NCI-H1417 (cell line): ENCODE measurements at places on chromosomes 16 and 17.

DNA sequence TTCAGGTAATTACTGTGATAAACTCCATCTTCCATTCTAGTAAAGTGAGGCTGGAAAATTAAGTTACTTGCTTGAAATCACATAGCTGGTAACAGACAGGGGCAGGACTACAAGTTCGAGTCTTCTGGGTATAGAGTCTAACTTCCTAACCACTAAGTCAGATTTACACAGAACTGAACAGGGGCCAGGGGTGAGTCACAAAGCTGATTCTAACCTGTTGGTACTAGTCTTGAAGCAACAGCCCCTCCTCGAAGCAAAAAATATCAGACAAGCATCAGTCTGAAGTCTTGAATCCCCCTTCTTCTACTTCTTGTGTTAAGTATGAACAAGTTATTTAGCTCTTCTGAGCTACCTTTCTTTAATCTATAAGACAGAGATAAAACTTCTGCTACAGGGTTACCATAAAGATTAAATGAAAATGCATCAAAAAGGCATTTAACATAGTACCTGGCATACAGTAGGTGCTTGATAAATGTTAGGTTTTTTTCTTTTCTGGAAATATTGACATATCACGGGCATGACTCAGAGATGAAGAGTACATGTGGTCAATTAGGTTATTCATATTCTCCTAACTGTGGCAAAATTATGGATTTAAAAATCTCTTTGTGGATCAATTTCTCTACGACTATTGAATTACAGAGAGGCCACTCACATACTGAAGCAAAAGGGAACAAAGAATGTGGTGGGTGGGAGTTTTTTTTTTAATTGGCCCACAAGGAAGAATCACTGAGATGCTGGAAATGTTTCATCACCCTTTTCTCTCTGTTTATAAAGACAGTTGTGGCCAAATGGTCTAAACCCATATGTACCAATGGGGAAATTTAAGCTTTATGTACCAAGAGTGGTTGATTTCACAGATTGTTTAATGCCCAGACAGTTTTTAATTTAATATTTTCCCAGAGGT, 266.9 kb upstream of the DYNLRB2 start:
- DNase-seq, result no peak

GRCh38 chr17:65155622-65156021, 18.5 kb downstream of the RGS9 start:
- DNase-seq, result no peak

DNA sequence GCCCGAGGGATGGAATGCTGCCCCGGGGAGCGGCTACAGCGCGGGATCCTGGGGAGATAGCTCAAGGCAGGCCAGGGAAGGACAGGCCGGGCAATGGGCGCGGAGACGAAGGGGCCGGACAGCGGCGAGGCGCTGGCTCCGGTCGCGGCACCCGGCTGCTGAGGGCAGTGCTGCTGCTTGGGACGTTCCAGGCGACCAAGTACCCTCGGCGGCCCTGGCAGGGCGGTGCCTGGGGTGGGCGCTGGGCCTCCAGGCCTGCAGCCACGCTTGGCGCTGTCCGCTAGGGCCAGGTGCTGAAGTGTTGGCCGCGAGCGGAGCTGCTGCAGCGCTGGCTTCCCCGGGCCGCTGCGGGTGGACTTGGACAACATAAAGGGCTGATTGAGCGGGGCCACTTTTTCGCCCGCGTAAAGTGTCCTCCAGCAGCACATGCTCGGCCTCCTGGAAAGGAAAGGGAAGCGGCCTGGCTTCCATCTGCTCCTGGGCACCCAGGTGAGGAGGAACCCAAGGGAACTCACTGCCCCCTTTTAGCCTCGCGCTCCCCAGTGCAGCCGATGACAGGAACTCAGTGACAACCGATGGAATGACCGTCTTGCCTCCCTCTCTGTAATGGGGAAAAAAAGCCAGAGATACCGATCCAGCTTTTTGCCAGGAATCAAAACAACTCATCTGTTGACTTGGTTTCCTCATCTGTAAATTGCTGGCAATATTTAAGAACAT, 23.7 kb downstream of the CLEC3A start:
- no peak for DNase-seq

DNA sequence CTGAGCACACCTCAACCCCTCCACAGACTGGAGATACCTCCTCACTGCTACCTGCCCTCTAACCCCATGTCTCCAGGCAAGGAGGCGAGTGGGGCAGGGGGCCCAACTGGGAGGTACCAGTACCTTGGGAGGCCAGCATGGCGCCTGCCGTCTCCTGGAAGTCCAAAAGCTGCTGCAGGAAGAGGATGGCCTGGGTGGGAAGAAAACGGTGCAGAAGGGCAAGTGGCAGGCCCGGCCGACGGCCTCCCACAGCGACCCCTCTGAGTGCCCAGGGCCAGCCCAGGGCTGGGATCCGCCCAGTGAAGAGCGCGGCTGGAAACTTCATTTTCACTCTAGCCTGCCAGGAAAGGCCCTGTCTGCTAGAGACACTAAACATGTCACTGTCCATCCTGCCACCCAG, 8.5 kb downstream of the ZACN start:
- no peak for DNase-seq

- no peak for DNase-seq
These were observed 3.2 kb downstream of the SHBG start for GRCh38 chr17:7633093-7633492.

DNA sequence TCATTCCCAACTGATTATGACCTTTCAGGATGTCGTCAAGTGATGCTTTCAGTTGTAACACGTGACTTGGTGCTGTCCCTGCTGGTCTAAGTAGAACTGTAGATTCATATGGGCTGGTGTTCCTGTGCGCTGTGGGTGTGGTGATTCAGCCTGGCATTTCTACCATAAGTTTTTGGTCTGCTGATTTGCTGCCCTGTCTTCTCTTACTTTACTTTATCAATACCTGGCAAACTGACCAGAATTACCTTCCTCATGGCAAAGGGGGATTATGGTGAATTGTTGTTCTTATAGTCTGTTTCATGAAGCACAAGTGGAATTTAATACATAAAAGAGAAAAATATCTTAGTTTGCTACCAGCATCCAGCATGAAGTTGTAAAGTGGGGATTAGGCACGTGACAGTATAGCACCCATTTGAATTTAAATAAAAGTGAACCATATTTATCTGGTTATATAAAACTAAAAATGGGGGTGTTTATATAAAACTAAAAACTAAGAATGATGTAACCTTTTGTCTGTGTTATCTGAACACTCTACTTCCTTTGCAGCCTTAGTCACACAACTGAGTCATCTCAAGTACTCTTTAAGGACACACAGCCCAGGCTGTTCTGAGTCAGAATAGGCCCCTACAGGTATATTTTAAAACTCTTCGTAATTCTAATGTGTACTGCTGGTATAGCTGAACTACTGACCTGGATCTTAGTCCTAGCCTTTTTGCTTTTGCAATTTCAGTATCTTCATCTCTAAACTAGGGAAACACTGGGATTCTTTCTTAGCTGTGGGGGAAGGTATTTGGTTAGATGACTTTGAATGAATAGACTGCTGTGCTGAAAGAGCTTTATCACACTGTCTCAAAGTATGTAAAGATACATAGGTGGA, 28.3 kb downstream of the TTC19 start:
- no peak for DNase-seq

- peak; percentile 14 for DNase-seq
These were observed 21.9 kb downstream of the ADORA2B start for GRCh38 chr17:15966879-15967248.

- no peak for DNase-seq
These were observed 232.1 kb downstream of the MRTFB start for GRCh38 chr16:14303182-14303618.

- DNase-seq, result peak; percentile 17
These were observed 34.2 kb downstream of the RMI2 start for GRCh38 chr16:11379420-11379819.

DNA sequence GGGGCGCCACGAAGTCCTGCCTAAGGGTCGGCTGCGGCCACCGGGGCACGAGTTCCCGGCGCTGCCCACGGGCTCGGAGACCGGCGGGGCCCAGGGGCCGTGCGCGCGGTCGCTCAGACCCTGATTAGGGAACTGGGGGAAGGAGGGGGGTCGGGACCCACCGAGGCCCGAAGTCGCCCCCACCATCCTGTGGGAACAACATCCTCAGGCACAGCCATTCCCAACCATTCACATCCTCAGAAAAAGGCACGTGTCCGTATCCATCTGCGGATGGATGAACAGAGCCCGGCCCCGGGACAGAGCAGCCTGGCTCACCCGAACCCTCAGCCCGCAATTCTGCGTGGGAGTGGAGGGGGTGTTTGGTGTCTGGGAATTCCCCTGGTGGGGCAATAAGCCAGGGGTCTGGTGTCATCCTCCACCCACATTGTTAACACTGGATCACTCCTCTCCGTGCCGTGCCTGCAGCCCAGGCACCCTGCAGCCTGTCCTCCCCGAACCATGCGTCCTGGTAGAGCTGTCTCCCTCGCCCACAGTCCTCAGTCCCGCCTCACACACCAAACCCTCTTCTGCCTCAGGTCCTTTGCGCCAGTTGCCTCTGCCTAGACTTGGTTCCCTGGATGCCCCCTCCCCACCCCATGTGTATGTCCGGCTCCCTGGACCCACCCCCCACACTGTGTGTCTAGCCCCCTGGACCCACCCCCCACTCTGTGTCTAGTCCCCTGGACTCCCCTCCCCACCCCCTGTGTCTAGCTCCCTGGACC, 789 bp upstream of the CCDC57 start:
- DNase-seq, result peak; percentile 60

GRCh38 chr16:6280055-6280454, 1052.6 kb upstream of the RBFOX1 start:
- DNase-seq, result no peak

GRCh38 chr17:68461589-68461988, 4.3 kb upstream of the WIPI1 start:
- peak; percentile 48 for DNase-seq

DNA sequence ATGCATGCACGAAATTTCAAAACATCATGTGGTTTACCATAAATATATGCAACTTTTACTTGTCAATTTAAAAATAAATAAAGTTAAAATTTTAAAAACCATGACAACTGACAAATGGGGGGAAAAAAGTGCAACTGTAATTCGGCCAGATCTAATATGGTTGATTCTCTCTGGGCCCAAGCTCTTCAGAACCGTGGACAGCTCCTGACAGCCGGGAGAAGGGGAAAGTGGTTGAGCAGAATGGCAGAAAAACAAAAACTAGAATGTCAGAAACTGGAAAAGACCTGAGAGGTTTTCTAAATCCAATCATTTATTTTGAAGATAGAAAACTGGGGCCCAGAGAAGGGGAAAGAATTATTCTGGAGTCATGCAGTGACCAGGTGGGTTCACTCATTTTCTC, 126.6 kb downstream of the TMEM132E start:
- no peak for DNase-seq

DNA sequence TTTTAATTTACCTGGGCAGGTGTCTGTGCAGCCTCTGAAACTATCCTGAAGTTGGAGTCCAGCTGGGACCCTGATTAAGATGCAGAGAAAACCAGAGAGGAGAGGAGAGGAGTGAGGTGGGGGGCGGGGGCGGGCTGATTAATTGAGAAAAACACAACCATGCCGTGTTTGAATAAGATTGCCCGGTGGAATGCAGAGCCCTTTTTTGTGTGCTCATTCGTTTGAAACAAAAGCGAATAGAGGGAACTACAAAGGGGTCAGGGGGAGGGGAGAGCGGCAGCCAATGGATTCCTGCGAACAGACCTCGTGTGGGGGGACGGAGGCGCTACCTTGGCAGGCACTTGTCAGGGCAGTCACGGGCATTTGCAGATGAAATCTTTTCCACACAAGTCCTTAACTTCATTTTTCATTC, 355.8 kb downstream of the SOX9 start:
- no peak for DNase-seq

- DNase-seq, result no peak
These were observed 5.5 kb downstream of the CCDC42 start for GRCh38 chr17:8739097-8739496.

GRCh38 chr17:57481910-57482391, 225.6 kb downstream of the MSI2 start:
- DNase-seq, result no peak

DNA sequence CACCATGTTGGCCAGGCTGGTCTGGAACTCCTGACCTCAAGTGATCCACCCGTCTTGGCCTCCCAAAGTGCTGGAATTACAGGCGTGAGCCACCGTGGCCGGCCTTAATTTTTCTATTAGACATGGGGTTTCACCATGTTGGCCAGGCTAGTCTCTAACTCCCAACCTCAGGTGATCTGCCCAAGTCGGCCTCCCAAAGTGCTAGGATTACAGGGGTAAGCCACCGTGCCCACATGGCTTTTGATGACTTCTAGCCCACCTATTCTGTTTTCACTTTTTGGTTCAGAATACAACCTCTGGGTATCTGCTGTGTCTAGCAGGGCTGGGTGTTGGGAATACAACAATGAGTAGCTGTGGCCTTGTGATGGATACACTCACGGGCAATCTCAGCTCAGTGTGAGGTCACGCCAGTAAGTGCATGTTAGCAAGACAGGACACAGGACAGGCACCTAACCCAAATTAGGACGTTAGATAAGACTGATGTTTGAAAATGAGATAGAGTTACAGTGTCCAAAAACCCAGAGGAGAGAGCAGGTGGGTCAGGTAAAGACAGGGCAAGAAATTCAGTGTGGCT, 14.1 kb upstream of the YWHAE start:
- no peak for DNase-seq

GRCh38 chr17:31444026-31444425, 52.6 kb downstream of the RAB11FIP4 start:
- no peak for DNase-seq

DNA sequence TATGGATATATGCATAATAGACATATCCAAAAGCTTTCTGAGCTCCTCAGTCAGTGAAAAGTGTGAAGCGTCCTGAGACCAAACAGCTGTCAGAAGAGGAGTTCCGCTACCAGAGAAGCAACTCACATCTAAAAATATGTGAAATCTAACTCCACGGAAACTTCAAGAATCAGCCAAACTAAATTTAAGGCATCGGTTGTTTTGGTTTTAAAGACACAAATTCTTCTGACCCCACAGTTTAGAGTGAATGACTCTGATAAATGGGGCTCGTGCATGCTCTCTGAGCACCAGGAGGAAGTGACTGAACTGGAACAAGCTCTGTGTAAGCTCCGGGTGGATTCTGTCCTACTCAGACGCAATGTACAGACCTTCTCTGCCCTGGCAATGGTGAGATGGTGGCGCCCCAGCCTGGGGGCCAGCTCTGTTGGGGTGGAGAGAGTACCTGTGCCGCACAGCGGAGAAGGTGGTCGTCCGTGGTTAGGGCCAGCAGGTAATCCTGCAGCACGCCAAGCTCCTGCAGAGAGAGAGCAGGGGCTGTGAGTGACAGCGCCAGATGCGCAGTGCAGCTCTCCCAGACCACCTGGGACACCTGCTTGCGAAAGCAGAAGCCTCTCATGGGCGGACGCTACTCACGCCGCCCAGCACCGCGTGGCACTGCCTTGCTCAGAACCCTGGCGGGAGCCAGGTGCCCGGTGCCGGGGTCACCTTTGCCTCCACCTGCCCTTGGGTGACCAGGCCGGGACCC, 44.4 kb upstream of the ATP2A3 start:
- no peak for DNase-seq
